ENCODE measurements at places on chromosomes 7 and 10.

DNA sequence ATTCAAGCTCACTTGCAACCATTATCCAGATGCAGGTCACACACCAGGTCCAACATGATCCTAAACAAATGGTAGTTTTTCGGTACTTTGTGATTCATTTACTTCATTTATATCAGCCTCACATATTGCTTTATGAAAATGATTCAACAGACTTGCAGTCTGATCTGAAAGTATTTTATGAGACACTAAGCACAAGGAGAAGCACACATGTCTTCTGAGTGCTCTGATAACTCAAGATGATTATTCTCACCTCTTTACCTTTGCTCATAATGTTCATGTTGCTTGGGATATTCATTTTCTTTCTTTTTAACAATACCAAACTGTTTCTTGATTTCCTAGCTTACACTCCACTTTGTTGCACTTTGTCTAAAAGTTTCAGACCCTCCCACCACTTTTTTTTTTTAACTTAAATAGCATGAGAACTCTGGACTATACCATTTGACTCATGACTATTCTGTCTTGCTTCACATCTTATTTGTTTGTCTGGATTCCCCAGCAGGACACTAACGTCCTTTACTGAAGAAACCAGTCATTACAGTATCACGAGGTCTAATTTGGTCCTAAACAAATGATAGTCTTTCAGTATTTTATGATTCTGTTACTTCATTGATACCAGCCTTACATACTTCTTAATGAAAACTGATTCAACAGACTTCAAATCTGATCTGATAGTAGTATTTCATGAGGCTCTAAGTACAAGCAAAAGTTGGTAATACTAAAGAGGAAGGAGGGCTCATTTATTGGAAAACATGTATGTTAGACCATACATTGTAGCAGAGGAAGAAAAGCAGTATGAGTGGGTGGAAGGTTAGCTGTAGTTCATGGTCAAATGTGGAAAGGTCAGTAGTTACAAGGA lies 171.8 kb upstream of the AHR start:
- DNase-seq: no peak

DNA sequence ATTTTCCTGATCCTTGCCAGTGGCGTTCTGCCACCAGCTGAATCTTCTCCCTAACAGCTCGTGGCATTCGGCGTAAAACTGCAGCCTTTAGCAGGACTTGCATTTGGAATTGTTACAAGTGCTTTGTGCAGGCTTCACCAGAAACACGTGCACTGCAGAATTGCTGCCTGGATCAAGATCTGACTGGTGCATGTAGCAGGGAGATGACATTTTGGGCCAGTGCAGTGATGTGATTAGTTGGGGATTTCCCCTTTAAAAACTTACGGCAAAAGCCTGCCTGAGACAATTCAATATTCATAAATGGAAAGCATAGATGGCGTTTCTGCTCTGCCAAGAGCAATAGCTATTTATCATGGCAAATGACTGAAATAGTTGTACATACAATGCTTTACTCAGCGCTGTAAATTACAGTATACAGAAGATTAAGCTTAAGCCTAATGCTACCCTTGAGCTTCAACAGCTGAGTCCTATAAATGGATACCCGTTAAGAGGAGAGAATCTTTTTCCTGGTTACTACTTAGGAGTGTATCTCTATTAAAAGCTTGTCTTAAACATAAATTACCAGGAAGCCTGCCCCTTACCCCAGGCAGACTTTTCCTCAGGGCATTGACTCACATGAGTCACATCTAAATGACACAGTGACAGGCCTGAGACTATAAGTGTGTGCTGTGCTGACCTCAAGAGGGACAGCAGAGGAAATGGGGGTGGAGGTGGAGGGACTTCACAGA lies 106.3 kb downstream of the ATXN7L1 start:
- DNase-seq: no peak

- no peak for DNase-seq
Measured at GRCh38 chr10:121975295-121976086, 474 bp upstream of the NSMCE4A start.

DNA sequence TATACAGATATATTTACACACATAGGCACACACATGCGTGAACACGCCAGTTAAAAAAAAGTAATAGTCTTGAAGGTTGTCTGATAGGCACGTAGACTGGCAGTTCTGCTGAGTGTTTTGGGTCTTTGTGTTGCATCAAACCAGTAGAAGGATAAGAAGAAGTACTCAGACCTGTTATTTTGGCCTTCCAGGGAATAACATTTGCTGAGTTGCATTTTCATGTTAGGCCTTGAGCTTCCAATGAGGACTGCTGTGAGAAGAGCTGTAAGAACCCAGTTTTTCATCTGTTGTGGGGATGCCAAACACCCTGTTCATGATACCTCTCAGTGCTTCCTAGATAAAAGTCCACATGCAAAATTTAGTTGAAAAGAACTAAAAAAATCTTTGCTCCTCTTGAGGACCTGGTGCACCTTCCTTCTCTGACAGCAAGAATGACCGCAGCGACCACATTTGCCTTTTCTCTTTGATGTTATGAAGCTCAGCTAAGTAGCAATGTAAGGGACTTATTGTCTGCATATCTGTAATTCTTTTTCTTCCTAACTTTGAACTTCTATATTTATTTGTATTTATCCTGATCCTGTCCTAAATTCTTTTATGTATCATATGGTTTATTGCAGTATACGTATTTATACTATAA lies 27.2 kb downstream of the HIPK2 start:
- DNase-seq: no peak

DNA sequence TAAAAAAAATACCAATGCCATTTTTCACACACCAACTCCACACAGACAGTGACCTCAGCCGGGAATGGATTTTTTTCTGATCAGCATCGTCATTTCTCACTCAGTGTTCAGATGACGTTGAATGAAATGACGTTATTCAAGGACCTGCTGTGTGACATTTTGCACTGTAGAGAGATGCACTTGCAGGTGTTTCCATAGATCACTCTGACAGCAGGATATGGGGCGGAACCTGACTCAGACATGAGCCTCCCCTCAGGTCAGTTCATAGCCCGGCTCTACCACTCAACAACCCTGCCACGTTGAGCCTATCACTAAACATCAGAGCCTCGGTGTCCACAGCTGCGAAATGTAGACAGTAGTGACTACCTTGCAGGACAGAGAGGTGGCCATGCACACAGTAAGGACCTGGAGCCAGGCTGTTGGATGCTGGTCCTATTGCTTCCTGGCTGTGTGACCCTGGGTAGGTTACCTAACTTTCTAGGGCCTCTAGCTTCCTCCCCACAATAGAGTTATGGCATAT lies 41.4 kb upstream of the ANTXRL start:
- DNase-seq: no peak

GRCh38 chr10:108421266-108421665 lies 1256.8 kb upstream of the SORCS1 start:
- DNase-seq: no peak

GRCh38 chr10:28478646-28479045 lies 54.3 kb upstream of the WAC start:
- DNase-seq: no peak

- DNase-seq: no peak
Measured at GRCh38 chr7:47571331-47572093, 10.4 kb downstream of the TNS3 start.

- DNase-seq: no peak
Measured at GRCh38 chr10:112546474-112546873, 99.5 kb downstream of the VTI1A start.

DNA sequence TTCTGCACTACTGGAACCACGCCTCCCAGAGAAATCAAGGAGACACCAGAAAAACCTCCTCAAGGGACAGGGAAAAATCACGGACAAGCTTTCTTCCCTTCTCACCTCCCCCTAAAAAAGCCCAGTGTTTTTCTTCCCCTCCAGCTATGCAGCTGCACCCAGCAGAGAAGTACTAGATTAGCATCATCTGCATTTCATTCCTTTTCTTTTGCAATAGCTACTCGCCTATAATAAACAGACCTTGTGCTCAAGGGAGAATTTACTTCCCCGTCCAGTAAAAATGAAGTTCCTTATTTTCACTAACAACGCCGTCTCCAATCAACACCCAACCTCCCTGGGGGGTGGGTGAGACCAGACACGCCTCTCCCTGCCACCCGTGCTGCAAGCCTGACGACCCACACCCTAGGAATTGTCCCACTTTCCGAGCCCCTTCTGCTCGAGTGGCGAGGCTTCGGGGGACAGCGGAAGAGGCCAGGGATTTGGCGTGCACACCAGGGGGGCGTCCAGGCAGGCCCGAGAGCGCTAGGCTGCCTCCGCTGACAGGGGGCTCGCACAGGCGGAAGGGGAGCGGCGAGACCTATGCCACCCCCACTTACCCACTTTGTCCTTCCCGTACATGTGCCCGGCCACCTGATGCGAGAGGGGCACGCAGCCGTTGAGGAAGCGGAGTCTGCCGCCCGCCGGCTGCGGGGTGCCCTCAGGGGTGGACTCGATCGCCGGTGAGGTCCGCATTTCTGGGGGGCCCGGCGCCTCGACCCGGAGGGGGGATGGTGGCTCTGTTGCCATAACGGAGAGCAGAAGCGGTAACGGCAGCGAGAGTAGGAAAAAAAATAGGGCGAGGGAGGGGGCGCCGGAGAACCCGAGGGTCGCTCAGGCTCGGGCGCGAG lies 625 bp downstream of the IPMK start:
- peak; percentile 2 for DNase-seq

GRCh38 chr7:39567294-39567693 lies 1.1 kb downstream of the YAE1 start:
- no peak for DNase-seq

DNA sequence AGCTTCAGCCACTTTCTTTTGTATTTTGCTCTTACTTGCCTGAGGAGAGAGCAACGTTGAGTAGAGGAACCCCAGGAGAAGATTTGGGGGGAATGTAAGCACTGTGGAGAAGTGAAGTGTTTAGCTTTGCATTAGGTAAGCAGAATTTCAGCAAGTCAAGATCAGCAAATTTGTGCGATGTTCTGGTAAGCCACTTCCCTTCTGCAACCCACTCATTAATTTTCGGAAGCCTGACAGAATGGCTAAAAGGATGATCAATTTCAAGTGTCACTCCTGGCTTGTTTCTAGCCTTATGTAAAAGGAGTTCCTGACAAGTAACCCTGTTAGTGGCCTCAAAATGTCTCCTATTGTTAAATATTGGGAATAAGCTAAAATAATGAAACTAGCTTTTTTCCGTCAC lies 48.5 kb upstream of the NXPH1 start:
- no peak for DNase-seq
